Fibroblast of the conjunctiva (primary cell): ENCODE measurements at places on chromosomes 4 and X.

DNA sequence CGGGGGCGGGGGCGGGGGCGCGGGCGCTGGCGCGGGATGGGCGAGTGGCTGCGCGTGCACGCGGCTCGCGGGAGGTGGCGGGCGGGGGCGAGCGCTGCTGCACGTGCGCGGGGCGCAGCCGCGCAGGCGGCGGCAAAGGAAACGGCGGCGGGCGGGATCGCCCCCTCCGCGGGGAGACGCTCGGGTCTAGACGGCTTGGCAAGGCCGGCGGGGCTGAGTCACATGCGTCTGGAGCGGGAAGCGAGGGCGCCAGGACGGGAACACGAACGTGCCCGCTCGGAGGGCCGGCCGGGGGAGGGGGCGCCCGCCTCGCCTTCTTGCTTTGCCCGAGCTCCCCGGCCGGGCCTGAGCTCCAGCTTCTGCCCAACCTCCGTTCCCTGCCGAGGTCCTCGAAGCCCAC lies 4.3 kb upstream of the HAUS7 start:
- no peak for DNase-seq

DNA sequence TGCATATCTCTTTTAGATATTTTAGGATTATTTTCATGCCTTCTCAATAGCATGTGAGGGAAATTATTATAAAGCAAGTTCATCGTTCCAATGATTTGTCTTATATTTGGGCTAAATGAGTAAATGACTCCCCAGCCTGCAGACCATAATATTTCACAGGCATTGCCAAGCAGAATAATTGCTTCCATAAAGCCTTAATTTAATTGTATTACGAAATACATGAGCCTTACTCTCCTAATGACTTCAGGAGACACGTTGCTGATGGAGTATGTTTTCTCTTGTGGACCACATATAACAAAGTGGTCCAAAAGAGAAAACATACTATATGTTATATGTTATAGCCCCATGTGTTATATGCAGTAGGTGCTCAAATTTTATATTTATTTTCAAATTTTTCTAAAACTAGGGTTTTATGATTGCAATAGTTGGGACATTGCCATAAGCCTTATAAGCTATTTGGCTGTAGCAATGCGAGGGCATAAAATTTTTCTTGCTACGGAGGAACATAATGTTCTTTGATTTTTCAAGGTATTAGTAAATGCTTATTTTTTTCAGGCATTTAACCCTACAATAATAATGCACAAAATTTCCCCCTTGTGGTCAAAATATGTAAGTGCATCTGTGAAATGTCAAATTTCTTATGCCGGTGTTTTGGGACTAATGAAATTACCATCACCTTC lies 26.2 kb upstream of the TMPRSS11D start:
- DNase-seq: peak; percentile 45

GRCh38 chr4:169136330-169136729 lies 126.3 kb upstream of the CBR4 start:
- DNase-seq: no peak

DNA sequence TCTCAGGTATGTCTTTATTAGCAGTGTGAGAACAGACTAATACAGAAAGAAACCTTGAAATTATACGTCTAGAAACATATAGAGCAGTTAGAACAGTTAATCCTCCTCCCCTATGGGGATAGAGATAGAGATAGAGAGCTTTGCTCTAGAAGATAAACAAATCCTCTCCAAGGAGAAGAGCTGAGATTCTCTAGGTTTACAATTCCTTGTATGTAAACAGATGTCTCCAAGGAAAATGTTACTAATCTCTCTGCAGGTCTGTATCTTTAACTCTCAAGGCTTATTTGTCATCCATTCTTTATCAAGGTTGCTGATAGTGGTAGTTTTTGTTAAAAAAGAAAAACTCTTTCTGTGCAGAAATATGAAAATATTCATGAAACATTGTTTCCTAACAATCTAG lies 282.1 kb upstream of the GIMD1 start:
- no peak for DNase-seq
